Stimulated activated CD8-positive, alpha-beta memory T cell treated with anti-CD3 and anti-CD28 coated beads, Interleukin-12 subunit alpha, Interleukin-12 subunit beta, amount 100 ng/mL, for 4 hours (primary cell): ENCODE measurements at places on chromosomes 13 and 19.

- no peak for DNase-seq
Observed at GRCh38 chr13:110403315-110403714, 96.2 kb downstream of the COL4A2 start.

- no peak for DNase-seq
Observed at GRCh38 chr19:16033136-16033530, 43.2 kb upstream of the TPM4 start.

- no peak for DNase-seq
Observed at GRCh38 chr13:43537124-43537523, 249.6 kb downstream of the ENOX1 start.

DNA sequence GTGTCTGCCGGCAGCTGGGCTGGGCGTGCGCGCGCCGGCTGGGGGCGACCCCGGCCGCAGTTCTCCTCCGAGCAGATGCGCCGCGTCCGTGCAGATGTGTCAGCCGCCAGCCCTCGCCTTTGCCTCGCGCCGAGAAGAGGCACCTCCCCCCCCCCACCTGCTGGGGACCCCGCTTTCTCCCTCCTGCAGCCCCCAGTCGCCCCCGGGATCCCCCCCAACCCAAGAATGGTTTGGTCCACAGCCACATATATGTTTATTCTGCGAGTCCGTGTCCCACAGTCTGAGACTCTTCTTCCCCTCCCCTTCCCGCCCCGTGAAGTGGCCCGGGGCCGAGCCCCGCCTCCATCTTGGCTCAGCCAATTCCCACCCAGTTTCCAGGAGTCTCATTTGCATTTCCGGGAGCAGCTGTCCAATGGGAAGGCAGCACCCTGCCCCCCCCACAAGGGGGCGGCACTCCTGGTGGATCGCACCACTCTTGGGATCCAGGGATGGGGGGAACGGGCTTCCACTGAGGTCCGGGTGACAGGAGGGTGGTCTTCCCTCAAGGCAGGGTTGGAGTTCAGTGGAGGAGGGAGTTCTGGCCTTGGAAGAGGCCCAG, 8.6 kb downstream of the ISOC2 start:
- no peak for DNase-seq

DNA sequence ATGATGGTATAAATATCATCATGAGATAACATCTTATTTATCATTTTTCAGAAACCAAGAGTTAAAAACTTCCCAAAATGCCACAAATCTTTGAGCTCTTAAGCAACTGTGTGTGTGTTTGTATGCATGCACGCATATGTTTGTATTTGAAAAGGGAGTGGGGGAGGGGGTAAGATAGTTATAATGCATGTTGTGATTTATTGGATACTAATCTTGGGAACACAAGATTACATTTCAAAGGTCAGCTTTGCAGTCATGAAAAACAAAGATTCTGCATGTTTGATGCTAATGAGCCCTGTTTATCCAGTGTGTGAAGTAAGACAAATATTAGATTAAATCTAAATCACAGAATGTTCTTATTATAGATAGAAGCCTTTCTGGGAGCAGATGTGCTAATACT, 355.9 kb downstream of the DCT start:
- no peak for DNase-seq

- no peak for DNase-seq
Observed at GRCh38 chr19:2223959-2224358, 12.2 kb downstream of the PLEKHJ1 start.

- DNase-seq: no peak
Observed at GRCh38 chr19:29247051-29247450, 34.1 kb upstream of the UQCRFS1 start.

DNA sequence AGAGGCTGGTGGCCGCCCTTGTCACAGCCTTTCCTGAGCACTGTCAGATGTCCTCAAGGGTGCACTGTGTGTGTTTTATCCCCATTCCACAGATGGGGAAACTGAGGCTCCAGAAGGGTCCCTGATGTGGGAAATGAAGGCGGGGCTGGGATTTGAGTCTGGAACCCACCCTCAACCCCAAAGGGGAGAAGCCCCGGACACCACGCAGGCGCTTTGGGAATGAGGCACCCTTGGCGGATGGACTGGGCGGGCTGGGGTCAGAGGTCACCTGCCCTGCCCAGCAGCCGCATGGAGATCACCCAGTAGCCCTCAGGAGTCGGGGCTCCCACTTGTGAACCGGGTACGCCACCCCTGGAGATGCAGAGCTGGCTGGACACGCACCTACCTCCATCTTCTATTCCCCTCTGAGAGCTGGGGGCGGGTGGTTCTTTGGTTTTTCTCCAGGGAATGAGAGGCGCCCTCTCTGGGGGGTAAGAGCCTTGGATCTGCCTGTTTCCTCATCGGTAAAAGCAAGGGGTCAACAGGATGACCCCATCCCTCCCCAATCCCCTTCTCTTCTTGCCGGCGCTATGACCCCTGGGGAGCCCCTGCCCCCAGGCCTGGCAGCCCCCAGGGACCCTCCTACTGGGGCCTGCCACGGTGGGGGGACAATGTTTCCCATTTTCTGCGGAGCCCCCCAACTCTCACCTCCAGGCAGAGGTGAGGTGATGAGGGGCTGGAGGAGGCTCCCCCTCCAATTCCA, 8.3 kb upstream of the ONECUT3 start:
- no peak for DNase-seq

DNA sequence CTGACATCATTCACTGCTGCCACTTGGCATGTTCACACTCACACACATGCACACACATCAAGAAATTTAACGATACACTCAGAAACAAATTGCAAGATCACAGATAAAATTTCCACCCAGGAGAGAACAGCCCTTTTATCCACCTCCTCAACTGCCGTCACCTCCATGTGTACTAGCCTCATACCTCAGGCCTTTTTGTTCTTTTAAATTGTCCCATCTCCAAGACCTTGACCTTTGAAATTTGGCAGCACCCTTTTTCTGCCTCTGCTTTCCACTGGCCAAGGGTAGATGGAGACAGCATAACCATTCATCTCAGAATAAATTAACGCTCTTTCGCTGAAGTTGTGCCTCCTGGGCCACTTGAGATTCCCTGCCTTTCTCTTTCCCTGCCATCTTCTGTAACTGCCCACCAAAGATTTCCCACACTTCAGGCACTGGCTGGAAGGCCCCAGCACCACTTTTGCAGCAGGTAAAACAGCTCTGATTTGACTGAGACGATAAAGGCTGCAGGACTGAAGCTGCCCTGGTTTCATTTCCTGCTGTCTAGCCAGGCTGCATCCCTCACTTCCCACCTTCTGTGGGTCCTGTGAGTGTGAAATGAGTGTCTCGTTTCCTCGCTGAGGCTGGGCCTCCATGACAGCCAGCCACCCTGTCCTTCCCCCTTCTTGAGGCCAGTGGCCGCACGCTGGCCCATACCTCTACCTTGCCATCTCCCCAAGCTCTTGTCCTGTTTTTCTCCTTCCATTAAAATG, 39.3 kb downstream of the MBNL2 start:
- DNase-seq: no peak

DNA sequence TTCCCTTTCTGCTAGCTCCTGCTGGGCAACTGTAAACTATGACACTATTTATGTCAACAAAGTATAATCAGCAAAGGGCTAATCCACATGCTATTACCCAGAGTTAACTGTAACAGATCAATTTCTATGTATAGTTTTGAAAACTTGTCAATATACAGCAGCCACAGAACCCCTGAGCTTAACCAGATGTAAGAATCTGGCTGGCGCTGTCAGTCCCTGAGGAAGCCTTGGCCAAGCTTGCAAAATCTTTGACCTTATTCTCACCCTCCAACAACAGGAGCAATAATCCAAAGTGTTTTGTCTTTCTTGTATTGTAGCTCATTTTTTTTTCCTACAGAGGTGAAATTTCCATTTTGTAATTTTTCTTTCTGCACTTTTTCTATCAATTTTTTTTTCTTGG, 1230.1 kb upstream of the SLC10A2 start:
- no peak for DNase-seq

GRCh38 chr19:15101479-15102082, 5.6 kb upstream of the SYDE1 start:
- no peak for DNase-seq

DNA sequence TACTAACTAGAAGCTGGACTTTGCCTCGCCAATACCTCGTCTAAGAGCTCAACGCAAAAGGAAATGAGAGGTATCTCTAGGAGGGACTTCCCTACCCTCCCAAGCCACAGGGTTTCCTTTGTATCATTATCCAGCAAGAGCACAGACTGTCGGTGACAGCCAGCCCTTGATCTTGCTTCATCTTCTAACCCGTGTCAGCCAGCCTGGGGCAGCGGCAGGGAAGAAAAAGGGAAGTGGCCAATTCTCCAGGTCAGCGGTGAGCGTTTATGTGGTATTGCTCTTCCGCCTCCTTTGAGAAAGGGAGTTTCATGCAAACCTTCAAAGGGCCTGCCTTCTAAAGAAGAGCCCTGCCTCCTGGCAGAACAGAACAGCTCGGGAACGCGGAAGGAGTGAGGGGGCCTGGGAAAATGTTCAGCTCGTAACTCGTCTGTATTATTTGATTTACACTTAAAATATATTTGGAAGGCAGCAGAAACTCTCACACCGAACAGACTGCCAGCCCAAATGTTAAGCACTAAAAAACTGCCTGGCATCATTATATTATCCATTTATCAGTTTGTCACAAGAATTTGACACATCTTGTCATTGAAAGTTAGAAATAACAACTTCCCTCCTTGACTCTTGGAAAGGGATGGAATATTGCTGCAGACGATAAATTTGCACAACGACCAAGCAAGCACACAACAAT, 41.8 kb downstream of the EFNB2 start:
- no peak for DNase-seq
